Stimulated activated CD4-positive, alpha-beta T cell treated with anti-CD3 and anti-CD28 coated beads, Interleukin-15, amount 100 ng/mL, for 48 hours (primary cell): ENCODE measurements at places on chromosomes 11 and 22.

- DNase-seq, result no peak
These were observed 781.0 kb downstream of the TBC1D22A start for GRCh38 chr22:47543447-47543846.

DNA sequence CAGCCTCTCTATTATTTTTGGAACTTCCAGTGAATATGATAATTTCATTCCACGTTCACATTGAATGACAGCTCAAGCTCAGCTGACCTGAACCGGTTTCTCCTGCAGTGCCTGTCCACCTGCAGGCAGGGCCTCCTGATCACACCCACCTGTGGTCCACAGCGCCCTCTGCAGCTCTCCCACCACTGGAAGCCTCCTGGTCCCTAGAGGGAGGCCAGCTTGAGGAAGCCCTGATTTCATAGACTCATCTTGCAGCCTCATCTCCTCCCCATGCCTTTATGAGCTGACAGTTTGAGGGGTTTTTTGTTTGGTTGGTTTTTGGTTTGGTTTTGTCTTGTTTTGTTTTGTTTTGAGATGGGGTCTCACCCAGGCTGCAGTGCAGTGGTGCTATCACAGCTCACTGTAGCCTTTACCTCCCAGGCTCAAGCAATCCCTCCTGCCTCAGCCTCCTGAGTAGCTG is 29.9 kb upstream of the MALAT1 start:
- DNase-seq, result no peak

DNA sequence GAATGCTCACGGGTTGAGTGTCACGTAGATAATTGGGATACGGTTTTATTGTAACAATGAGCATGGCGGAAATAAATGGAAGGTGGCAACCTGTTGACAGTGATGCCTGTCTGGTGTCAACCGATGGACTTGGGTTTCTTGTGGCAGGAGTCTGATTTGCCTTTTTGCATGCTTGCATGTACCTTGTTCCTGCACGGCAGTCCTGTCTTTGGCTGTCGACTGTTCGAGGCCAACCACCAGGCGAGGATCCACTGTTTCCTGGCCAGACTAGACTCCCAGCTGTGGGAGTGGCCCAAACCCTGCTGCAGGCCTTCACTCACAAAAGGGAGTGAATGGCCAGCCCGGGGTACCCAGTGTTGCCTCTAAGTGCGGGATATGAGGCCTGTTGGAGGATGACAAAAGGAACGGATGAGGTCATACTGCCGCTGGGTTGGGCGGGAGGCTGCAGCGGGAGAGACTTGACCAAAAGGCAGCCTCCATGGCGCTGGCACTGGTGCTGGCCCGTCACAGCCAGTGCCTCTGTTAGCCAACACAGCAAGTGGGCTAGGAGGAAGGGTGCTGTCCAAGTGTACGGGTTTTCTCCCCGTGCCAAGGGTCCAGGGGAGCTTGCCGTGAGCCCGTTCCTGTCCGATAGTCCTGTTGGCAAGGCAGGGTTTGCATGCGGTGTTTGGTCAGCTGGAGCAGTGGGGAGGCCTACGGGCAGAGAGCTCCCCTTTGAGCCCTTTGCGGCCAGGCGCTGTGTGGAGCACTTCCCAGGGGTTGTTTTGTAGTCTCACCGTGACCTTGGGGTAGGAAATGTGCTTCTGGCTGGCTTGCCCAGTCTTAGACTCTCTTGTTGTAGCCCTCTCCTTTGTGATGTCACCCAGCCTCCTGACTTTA is 974 bp downstream of the DGCR8 start:
- DNase-seq, result no peak

- DNase-seq, result no peak
These were observed 275.8 kb upstream of the SESN3 start for GRCh38 chr11:95506777-95507176.

- no peak for DNase-seq
These were observed 6.6 kb downstream of the WT1 start for GRCh38 chr11:32428665-32429303.

DNA sequence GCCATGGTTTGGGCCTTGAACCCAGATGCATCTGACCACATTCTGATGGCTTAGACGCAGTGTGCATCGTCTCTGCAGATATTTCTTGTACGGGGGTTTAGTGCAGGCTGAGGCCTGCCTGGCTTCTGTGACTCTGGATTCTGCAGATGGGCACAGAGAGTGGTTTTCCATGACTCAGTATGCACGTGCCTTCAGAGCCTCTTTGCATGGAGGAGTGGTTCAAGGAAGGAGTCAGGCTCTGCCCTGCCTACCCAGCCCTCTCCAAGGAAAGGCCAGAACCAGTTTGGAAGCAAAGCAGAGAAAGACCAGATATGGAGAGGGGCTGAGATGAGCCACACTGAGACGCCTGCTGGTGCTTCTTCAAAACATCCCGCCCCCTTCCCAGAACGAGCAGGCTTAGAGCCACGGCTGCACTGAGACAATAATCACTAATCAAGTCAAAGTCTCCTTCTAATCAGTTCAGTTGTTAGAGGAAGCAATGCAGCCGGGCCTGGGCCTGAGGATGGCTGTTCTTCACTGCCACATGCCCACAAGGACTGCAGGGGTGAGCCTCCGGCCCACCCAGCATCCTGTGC is 308.9 kb downstream of the NXPE2 start:
- no peak for DNase-seq

- DNase-seq, result no peak
These were observed 13.1 kb upstream of the ARSA start for GRCh38 chr22:50640857-50641647.

DNA sequence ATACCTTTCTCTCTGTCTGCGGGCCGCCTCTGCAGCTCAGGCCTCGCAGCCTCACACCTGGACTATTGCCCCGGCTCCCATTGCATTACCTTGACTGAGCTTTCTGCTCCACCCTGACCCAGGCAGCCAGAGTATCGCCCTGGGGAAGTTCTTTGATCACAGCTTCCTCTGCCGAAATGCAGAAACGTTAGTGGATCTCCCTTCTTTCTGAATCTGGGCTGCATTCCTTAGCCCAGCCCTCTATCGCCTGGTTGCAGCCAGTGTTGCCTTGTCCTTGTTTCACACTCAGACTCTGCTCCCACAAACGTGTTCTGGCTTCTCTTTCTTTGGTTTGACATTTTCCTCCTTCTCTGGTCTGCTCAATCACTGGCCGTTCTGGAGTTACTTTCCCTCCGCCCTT is 195.7 kb downstream of the ADAMTS15 start:
- DNase-seq, result no peak

DNA sequence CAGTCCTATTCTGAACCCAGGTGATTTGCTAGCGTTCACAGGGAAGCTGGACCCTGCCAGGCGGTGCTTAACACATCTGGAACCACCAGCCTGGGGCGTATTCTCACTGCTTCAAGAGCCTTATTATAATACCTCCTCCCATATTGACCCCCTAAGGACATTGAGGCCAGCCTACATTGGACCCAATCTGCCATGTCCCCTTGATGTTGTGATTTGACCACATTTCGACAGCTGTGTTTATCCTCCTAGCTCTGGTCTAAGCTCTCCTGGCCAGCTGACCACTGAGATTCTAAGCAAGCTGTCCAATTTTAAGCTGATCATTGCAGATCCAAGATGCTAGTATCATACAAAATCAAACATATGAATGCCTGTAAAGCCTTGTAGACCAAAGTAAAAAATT is 148.1 kb upstream of the BLID start:
- no peak for DNase-seq

DNA sequence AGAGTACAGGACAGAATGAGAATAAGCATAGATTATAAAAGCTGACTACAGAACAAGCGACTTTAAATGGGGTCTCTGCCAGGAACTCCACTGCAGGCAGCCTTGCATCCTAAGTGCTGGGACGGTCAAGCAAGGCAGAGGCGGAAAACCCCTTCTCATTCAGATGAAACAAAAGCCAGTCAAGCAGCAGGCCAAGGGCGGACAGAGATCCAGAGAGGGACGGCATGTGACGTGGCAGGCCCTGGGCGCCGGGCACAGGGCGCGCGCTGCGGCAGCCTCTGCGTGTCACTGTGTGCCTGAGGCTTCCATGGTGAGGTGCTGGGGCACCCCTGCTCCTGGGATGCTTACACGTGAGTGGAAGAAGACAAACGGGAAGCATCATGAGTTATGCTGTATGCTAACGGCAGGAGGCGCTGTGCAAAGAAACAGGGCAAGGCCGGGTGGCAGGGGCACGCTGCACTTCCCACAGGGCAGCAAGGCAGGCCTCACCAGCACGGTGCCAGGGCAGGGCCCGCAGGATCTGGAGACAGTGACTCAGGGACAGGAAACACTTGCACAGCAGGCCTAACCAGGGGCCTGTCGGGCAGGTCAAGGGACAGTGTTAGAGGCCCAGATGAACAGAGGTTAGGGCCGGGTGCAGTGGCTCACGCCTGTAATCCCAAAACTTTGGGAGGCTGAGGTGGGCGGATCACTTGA is 6.2 kb downstream of the TOLLIP start:
- DNase-seq, result no peak

DNA sequence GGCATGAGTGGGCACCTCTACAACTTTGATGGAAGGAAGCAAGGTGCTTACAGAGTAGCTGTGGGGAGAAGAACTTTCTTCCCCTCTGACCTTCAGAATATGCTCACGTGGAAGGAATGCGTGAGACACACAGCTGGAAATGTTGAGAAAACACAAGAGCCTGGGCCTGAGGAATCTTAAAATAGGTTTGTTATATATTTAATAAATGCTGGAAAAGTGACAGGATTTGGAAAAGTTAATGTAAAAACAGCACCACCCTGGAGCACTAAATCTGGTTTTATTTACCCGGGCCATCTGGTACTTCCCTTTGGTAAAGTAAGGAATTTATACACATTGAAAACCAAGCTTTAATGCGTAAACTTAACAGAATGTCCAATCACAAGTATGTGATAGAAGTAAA is 14.0 kb upstream of the AMPD3 start:
- no peak for DNase-seq

DNA sequence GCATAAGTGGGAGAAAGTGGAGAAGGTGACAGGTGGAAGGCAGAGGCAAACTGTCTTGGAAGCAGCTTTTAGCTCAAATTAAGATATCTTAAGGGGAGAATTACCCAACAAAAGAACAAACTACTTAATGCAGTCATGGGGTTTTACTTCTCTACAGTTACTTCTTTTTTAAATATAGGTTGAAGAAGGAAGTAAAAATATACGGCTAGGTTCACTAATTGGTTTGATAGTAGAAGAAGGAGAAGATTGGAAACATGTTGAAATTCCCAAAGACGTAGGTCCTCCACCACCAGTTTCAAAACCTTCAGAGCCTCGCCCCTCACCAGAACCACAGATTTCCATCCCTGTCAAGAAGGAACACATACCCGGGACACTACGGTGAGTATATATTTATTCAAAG is 40.8 kb downstream of the PDHX start:
- no peak for DNase-seq

- DNase-seq, result no peak
These were observed 10.9 kb downstream of the PRCP start for GRCh38 chr11:82889133-82890001.
